NCI-H2081 treated with DMSO at 0.1 percent for 48 hours (cell line): ENCODE measurements at places on chromosomes 7 and 10.

DNA sequence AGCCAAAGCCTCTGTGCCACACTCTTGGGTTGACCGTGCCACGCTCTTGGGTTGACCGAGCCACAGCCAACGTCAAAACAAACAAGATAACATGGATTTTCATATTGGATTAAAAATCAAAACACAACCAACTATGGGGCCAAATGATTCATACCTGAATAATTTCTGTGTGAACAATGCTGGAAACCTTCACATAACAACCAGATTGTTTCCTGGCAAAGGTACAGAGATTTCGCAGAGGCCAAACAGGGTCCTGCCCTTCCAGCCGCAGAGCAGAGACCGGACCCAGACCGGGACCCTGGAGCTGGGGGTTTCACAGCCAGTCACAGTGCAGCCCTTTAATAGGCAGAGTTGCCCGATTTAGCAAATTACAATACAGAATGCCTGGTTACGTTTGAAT, 40.5 kb downstream of the ITIH5 start:
- DNase-seq, result no peak

DNA sequence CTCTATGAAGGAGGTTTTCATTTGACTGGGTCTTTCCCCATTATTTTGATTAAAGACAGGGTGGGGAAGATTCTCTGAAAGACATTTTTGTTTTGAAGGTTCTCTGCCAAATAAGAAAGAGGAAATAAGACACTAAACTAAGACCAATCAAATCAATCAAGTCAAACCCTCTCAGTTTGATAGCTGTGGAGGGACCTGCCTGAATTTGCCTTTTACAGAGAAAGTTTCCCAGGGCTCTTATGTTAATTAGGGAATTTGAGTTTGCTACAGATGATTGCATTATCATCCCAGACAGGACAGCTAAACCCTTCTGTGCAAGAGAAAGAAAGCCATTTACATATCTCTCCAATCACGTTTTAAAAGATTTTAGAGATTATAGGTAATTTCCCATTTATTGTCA, 80.0 kb downstream of the CSTF2T start:
- DNase-seq, result no peak

DNA sequence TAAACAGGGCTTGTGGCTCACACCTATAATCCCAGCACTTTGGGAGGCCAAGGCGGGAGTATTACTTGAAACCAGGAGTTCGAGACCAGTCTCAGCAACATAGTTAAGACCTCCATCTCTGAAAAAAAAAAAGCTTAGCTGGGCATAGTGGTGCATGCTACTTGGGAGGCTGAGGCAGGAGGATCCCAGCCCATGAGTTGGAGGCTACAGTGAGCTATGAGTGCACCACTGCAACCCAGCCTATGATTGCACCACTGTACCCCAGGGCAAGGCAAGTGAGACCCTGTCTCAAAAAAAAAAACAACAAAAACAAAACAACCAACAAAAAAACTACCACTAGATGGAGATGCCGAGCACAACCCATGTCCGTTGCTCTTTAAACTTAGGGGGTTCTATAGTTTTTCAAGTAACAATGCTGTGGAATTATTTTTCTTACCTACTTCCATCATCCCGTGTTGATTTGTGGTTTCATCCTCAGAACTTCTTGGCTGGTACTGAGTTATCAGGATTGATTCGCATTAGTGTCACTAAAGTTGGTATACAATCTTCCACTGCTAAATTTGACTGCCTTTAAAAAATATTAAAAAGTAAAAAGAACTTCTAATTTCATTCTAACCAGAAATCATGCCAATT, 12.2 kb upstream of the REPIN1 start:
- DNase-seq, result no peak

GRCh38 chr7:43799605-43800004, 41.1 kb downstream of the BLVRA start:
- DNase-seq, result no peak
